CD8-positive, alpha-beta memory T cell (primary cell): ENCODE measurements at places on chromosomes 5 and 9. TPM values are rescaled to one million over a fixed set of nuclear protein-coding genes. Genes with fewer than 3 reads are reported as not detected.

Gene ANKRD34B
- not detected for total RNA-seq

DNA sequence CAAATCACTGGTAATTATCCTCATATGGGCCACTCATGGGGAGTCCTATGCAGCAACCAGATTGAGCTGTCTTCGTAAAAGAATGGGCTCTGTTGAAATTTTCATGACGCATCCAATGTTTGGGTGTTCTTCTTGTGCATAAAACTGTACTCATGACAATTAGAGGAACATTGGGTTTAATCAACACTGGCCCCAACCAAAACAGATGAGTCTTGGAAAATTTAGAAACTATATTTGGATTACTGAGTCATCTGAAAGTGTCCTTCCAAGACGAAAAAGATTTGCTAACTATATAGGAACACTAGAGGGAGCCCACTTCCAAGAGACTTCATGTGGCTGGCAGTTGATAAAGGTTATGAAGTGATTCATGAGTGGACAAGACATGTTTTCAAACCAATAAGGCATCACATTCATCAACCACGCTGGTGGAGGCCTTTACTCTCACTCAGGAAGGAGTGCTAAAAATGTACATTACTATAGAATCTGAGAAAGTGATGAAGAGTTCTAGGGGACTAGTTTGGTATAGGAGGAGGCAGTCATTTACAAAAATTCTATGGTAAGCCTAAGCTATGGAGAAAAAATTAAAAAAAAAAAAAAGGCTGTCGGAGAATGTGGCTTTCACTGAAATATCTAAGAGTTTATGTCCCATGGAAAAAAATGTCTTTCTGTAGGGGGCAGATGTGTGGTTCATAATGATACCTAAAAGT is 313.5 kb downstream of the PRDM9 start:
- no peak for DNase-seq

DNA sequence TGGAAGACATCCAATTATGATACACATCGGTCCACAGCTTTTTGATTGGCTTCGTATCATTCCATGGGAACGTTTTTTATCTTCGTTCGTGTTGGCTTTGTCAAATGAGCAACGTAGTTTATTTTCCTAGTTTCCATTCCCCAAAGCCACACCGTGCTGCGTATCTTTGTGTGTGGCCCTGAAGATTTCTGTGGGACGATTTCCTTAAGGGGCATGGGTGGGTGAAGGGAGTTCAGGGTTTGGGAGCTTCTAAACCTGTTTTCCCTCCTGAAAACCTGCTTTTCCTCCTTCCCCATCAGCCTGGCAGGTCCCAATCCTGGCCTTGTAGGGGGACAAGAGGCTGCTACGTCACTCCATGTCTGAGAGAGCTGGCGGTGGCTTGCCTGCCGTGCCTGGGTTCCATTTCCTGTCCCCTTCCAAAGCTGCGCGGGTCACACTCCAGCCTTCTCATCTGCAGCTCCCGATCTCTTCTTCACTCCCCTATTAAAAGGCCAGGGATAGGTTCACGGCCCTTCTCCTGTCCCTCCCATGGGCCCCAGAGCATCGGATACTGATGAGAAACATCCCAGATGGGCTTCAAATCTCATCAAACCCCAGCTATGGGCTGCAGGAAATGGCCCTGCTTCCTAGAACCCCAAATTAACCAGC is 23.5 kb upstream of the ASS1 start:
- DNase-seq = no peak

DNA sequence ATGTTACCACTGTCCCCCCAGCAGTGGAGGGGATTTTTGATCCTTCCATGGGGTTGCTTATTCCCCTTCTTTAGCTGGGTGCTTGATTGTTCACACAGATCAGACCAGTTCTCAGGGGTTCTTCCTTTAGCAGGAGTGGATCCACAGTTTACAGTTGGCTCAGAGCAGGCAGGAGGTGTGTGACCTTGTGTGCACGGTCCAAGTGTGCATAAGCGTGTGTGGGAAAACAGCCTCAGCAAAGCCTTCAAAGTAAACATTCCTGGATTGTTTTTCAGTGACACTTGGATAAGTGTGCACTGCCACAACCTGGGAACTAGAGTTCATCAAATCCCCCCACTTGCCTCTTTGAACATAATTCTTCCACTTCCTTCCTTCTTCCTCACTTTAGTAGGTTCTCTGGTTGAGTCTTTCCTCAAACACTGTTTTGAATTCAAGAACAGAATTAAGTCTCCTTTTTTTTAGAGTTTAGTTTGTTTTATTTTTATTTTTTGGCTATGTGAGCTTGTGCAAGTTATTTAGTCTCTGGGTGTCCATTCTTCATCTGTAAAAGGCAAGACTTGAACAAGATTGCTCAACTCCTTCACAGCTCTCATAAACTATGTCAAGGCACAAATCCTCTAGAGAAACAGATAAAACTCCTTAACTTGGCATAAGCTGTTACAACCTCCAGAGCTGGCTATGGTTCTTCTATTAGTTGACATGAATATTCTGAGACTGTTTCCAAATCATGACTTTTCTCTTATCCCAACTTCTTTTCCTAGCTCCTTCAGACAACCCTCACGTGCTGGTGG is 78.0 kb downstream of the OSMR start:
- DNase-seq = no peak

GRCh38 chr5:143174714-143175398 is 228.6 kb downstream of the NR3C1 start:
- no peak for DNase-seq

DNA sequence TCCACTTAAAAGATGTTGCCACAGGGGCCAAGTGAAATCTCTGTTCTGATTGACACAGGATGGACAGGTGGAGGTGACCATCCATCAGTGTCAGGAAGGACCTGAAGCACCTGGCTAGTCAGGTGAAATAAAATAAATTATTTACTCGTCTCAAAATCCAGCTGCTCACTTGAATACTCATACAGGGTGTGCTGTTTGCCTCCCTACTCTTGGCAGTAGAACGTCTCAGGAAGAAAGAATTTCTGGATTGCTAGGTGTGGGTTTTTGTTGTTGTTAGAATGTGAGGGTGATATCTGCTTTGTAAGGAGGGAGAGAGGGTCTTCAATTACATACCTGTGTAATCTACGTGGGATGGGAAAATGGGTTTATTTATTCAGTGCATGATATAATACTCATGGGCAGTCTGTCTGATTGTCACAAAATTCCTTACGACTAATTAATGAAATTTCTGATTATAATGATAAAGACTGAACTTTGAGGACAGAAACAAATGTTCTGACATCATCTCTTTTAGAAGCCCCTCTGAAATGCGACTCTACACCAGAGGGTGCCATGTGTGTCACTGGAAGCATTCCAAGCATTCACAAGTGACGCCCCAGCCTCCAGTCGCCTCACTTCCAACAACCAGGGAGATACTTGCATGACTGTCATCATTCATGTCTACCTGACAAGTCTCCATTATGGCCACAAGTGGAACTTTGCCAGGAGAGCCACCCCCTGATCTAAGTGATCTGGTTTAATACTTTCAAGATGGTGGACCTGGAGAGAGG is 218.4 kb downstream of the GAPVD1 start:
- DNase-seq = no peak

DNA sequence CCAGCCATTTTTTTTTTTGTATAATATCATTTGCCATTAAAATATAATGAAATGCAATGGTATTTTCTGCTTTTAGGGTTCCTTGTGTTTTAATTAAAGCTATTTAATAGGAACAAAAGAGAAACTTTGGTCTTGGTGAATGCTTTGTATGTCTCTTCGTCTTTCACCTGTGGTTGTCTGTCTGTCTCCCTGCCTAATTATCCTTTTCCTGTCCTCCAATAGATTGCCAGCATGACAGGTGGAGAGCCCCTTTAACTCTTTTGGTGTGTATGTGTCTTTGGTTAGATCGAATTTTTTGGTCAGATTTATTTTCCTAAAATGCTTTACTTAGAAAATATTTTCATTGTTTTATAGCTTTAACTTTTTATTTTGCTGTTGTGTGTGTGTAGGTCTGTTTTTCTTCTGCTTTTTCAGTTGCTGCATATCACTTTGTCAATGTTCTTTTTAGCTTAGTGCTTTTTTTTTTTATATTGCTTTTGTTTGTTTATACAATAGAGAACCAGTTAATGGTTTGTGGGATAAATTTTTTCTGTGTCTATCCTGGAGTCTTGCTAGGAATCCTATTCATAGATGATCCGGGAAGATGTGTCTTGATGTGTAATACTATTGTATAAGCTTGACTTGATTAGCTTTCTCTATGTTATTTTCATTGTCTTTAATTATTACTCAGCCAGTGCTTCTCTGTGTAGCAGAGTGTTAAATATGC is 8.6 kb downstream of the CHMP5 start:
- DNase-seq = no peak

GRCh38 chr9:130024597-130024994 is 18.4 kb downstream of the FNBP1 start:
- DNase-seq = no peak
